ENCODE measurements at places on chromosomes 5 and 9.

DNA sequence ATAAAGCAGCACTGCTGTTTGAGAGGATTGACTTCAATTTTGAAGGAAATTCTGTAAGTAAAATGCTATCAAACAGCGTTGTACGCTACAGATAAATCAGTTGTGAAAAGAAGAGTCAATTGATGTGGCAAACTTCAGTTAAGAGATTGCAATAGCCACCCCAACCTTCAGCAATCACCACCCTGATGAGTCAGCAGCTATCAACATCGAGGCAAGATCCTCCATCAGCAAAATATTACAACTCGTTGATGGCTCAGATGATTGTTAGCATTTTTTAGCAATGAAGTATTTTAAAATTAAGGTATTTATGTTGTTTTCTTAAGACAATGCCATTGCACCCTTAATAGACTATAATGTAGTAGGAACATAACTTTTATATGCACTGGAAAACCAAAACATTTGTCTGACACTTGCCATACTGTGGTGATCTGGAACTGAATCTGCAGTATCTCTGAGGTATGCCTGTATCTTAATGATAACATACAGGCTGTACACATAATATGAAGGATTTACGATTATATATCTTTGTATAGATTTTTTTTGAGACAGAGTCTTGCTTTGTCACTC is 47.5 kb downstream of the VPS13A start:
- DNase-seq, result no peak

GRCh38 chr9:111902391-111903139 is 6.0 kb downstream of the UGCG start:
- no peak for DNase-seq

DNA sequence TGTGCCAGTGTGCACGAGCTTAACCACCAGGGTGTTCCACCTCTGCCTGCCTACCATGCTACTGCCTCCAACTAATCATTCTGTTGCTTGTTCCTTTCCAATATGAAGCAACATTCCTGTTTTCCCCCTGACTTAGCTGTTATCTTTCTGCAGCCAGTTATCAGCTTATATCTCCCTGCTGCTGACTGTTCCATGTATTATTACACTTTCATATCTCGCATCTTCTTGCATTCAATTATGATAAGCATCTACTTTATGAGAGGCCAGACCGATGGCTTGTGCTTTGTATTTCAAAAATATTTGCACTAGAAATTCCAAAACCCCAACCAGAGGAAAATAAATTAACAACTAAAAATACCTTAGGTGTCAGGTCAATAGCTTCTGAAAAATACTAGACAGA is 394.0 kb upstream of the BRINP1 start:
- DNase-seq, result no peak

GRCh38 chr9:26656003-26656870 is 236.4 kb downstream of the CAAP1 start:
- no peak for DNase-seq

- no peak for DNase-seq
Observed at GRCh38 chr9:128540634-128541360, 11.6 kb upstream of the SPTAN1 start.

DNA sequence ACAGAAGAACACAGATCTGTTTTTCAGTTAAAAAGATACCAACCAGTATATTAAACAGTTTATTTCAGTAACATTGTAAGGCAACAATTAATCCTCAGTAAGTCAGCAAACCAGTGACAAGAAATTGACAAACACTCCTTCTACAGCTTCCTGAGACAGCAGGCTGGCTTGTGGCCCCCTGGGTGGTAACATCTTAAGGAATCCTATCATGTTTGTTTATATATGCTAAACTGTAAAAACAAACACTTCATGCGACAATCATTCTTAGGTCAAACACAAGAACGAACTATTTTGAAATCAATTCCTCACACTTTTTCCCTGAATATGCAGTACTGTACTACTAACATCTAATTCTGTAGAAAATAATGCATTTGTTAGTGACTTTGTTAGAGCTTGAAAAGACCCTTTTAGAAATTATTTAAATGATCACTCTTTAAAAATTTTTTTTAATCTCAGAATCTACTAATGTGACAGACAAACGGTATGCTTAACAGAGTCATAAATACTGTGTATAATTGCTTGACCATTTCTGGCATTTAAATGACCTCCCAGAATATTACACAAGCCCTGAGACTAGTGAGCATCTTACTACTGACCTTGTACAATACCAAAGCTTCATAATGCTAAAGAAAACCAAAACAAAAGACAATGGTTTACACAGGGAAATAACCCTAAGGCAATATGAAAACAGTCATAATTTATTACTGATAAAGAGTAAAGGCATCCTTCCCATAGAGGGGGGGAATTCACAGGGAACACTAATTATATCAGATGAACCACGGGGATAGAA is 48.2 kb downstream of the ERMP1 start:
- DNase-seq, result no peak

GRCh38 chr9:87662808-87663528 is 63.0 kb upstream of the CTSL start:
- DNase-seq, result no peak

DNA sequence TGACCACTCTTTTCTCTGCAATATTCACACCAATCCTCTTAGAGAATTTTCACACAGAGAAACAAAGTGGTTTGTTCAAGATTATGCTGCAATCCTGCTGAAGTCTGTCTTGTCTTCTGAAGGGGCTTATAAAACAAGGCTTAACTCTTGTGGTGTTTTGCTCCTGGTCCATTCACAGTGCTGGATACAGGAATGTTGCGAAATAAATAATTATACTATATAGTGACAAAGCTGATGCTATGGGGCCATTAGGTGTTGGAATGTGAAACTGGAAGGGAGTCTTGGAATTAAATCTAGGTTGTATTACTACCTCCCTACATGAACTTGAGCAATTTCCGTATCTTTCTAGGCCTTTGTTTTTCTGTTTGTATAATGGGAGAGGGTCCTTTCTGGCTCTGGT is 170.2 kb downstream of the TRIM32 start:
- DNase-seq, result no peak

DNA sequence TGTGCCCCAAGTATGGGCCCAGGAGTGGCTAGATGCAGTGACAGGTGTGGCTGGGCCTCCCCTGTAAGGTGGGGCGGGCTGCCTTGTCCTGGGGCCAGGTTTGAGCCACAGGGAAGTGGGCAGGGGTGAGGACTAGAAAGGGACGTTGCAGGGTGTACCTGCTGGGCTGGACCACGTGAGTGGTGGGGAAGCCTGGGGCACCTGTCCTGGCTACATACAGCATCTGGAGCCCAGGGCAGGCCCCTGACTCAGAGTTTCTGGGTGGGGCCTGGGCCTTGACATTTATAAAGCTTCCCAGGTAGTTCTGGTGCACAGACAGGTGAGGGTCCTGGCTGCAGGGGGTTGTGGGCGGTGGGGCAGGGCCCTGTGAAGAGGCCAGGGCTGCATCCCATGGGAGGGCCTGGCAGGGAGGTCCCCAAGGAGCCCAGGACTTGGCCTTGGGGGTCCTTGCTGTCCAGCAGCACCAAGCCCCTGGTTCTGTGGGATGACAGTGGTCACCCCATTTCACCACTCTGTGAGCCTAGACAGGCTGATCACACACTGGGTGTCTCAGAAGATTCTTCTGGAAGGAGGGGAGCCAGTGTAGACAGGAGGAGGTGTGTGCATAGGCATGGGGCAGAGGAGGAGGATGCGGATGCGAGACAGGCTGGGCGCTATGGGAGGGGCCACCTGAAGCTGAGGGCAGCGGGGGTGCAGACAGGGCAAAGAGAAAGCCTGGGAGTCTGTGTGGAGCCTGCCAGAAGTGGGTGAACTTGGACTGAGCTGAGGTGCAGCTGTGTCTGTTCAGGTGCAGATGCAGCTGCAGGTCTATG is 94.0 kb downstream of the PHF2 start:
- DNase-seq, result no peak

GRCh38 chr5:168680395-168680794 is 101.2 kb upstream of the PANK3 start:
- DNase-seq, result no peak

Measured in stimulated activated CD4-positive, alpha-beta T cell treated with anti-CD3 and anti-CD28 coated beads, TNF-alpha, amount 100 ng/mL, for 1 hour (primary cell).